T1000 (cell line): ENCODE measurements at places on chromosomes 5 and 9.

DNA sequence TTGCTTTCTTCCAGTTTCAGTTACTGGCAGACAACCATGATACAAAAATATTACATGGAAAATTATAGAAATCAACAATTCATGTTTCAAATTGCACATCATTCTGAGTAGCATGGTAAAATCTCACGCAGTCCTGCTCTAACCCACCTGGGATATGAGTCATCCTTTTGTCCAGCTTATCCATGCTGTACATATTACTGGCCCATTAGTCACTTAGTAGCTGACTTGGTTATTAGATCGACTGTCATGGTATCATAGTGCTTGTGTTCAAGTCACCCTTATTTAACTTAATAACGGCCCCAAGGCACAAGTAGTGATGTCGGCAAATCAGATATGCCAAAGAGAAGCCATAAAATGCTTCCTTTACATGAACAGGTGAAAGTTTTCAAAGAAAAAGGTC lies 41.2 kb downstream of the NADK2 start:
- DNase-seq: no peak

GRCh38 chr9:86304236-86304730 lies 21.9 kb upstream of the ISCA1 start:
- DNase-seq: no peak

- no peak for DNase-seq
Measured at GRCh38 chr5:102772273-102772672, 17.2 kb downstream of the PAM start.

GRCh38 chr5:159034083-159034824 lies 65.5 kb downstream of the EBF1 start:
- no peak for DNase-seq

DNA sequence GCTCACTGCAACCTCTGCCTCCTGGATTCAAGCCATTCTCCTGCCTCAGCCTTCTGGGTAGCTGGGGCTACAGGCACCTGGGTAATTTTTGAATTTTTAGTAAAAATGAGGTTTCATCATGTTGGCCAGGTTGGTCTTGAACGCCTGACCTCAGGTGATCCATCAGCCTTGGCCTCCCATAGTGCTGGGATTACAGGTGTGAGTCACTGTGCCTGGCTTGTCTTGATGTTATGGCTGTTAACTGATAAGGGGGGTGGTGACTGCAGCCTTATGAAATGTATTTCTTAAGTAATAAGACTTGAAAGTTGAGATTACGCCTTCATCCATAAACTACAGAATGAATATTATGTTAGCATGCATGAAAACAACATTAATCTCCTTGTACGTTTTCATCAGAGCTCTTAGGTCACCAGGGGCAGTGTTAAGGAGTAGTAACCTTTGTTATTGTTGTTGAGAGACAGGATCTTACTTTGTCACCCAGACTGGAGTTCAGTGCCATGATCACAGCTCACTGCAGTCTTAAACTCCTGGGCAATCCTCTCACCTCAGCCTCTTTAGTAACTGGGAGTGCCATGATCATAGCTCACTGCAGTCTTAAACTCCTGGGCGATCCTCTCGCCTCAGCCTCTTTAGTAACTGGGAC lies 148.3 kb downstream of the ATP10B start:
- no peak for DNase-seq

- DNase-seq: no peak
Measured at GRCh38 chr5:111224561-111225345, 569 bp downstream of the CAMK4 start.

DNA sequence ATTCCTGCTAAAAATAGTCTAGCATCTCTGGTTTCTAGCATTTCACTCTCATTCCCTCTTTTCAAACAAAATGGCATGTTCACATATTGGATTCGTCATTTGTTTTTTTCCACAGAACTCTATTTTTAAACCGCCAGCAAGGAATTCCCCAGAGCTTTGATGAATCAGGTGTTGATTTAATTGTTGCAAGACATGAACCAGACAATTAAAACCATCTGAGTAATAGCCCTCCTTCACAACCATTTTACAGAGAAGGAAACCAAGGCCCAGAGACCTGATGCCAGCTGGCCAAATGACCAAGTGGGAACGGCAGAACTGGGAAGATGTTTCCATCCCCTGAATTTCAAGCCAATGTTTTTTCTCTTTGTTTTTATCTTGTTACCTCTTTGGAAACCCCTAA lies 167.0 kb downstream of the CAAP1 start:
- DNase-seq: no peak

DNA sequence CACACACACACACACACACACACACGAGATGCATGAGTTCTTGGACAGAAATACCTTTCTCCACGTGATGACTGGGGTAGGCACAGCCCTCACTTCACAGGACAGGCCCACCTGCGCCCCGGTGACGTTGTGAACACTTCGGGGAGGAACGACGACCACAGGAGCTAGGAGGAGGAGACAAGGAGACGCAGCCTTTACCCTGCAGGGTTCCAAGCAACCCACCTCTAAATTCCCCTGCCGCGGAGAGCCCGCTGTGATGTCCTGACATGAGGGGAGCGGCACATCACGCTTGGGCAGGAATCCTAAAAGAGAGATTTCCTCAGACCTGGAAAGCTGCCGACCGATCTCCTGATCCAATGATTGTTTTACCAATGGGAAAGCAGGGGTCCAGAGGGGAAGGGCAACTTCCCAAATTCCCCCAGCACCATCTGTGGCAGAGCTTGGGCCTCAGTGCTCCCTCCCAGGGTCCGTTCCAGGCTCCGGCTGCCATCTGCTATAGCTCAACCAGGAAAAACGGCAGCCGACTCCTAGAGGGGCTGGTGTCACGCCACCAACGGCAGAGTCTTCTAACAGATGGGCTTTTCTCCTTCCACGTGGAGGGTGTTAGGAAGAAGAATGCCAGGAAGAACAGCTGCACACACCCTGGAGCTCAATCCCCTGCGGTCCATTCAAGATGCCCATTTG lies 10.1 kb downstream of the IGFBPL1 start:
- no peak for DNase-seq

DNA sequence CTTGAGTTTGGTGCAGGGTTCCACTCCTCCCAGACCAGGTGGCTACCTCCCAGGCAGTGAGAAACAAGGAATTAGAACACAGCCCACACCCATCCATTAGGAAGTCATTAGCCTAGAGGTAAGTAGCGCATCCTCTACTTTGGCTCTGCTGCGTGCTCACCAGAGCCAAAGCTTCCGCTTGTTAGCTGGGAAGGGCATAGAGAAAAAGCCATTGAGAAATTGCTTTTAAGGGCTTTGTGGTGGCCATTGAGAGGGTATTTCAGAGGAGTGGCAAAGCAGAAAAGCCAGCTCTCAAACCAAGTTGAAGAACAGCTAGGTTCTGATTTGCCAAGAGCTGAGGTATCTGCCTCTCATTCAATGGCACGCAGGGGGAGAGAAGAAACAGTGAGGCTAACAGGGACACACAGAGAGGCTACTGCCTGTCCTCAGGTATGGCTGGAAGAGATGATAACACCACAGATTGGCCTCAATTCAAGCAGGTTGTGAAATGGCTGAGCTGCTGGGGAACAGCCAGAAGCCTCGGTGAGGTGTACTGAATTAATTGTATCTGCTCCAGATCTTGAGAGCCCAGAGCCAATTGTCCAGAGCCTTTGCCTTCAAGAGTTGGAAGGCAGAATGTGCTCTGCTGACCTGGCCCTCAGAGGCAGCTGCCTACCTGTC lies 119.4 kb downstream of the NTRK2 start:
- no peak for DNase-seq
